ENCODE measurements at places on chromosomes 7 and 10.

GRCh38 chr10:108566316-108567107 lies 1356.8 kb downstream of the XPNPEP1 start:
- DNase-seq = no peak

DNA sequence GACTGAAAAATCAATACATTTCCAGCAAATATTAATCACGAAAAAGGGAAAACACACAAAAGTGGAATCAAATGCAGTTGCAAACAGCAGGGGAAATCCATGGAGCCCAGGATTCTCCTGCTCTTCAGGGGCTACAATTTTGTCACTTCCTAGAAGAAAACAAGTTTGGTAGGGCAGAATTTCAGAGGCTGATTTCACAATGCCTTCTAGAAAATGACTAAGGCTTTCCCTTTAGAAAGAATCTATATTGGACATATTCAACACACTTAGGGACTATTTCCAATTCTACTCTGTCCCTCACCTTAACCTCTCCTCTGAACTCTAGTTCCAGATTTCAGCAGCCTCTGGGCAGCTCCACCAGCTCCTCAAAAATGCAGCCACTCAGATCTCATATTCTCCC lies 111.3 kb downstream of the HECTD2 start:
- DNase-seq = no peak

- no peak for DNase-seq
Observed at GRCh38 chr10:49169776-49170175, 18.4 kb downstream of the TMEM273 start.

DNA sequence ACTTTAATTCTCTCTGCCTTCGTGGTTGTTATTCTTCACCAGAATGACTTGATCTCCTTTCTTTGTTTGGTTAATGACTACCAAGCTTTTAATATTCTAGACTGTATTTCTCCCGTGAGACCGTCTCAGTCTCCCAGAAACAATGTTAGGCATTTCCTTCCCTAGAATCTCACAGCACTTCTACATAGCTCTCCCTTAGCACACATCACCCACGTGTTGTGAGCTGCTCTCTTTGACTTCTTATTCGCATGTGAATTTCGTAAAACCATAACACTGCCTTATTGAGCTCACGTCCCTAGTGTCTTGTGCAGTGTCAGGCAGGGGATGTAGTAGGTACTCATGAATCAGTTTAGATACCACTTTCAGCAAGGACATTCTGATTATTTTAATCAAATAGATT lies 57.5 kb upstream of the MGAM2 start:
- DNase-seq = no peak

GRCh38 chr10:113059371-113059780 lies 109.3 kb downstream of the TCF7L2 start:
- no peak for DNase-seq

- no peak for DNase-seq
Observed at GRCh38 chr7:143318661-143319060, 2.8 kb downstream of the CLCN1 start.

DNA sequence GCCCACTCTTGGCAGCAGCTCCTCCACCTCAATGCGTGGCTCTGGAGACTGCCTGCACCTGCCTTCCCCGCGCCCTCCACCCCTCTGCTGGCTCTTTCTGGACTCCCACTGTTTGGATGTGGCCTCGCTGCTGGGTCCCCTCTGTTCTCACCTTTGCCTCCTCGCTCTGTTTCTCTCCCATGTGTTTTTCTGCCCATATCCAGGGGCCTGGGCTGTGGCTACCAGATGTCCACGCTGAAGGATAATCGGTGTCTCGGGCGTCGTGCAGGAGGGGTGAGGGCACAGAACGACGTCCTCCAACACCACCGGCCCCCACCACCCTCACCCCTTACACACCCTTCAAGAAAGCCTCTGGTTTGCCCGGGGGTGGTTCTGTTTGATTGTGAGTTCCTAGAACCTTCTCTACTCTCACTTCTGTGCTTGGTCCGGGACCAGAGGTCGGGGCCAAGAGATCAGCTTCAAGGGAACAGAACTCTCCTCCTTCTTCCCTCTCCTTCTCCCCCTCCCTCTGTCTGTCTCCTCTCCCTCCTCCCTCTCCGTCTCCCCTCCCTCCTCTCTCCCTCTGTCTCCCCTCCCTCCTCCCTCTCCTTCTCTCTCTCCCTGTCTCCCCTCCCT lies 31.7 kb downstream of the AP5Z1 start:
- no peak for DNase-seq

Measured in NCI-H1417 (cell line).